ENCODE measurements at places on chromosomes 7 and 10.

DNA sequence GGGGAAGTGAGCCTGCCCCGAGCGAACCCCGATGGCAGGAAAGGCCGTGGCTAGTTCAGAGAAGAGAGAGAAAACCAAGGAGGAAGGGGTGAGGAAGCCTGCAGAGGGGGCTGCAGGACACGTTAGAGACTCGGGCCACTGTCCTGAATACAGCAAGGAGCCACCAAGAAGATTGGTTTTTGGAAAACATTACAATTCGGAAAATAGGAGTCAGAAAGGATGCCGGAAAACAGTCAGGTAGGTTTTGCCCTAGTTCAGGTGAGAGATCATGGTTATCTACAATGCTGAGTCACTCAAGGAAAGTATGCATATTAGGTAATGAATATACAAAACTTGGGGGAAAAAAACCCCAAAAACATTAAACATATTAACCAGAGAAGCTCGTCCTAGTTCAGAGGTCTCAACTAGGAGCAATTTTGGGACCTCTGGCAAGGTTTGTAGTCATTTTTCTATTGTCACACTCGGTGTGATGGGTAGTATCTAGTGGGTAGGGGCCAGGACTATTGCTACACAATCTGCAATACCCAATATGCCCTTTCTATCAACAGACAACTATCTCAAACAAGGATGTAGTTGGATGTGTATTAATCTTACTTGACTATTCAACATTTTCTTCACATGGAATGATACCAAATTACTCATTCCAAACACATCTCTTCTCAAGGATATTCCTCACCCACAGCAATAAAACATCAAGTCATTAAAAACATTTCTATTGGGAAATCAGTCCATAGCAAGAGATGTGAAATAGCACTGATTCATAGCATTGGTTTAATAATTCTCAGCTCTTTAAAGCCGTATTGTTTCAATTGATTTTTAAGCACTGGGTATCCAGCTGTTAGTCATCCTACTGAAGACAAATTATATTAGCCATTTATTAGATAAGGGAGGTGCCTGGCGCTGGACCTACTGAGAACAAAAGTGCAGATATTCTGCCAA is 74.4 kb upstream of the RSU1 start:
- peak; percentile 54 for DNase-seq

DNA sequence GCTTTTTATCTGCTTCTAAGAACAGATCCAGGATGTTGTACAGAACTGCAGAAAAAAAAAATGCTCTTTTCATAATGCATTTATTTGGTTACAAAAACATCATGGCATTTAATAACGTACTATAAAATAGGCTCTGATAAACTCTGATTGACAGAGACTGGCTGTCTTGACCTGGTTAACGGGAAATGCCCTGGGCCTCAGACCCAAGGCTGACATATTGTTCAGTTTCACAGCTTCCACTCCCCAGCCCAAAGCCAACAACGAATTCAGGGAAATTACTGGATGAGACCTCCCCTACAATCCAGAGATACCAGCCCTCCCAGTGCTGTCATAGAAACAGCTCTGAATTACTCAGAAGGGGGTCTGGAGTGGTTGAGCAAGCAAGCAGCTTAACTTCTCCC is 260.1 kb downstream of the CREB5 start:
- DNase-seq = no peak

DNA sequence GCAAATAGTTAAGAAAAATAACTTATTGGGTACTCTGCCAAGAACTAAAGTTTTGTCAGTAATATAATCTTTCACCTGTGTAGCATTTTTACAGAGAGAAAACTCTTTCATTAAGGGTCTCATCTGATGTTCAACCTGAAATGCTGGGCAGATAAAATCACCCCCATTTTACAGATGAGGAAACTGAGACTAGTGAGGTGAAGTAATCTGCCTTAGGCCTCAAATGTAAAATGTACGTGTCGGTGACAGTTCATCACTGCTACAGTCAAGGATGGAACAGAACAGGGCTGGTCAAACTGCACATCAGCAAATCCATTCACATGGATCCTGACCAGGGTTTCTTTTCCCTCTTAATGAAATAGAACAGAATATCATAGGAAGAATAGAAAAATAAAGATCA is 121.8 kb downstream of the RAPGEF5 start:
- DNase-seq = no peak

- no peak for DNase-seq
Observed at GRCh38 chr7:56009695-56010094, 41.5 kb downstream of the PSPH start.

- DNase-seq = no peak
Observed at GRCh38 chr10:24643679-24644209, 79.9 kb downstream of the ARHGAP21 start.

- DNase-seq = no peak
Observed at GRCh38 chr10:117501460-117502035, 41.0 kb upstream of the EMX2 start.

DNA sequence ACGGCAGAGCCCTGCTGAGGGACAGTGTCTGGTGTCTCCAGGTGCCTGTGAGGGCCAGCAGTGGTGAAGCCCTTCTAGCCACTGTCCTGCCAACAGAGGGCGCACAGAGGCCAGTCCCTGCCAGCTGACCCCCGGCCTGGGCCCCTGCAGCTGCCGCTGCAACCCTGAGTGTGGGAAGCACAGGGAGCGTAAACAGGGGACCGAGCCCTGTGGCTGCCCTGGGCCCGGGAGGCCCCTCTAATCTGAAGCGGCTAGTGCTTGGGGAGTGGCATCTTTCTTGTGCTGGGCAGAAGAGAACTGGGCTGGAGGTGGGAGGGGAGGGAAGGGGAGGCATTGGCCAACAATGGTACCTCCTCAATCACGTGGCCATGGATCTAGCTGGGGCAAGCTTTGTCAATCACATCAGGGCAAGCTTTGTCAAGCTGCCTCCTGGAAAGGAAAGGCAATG is 34.6 kb downstream of the TRIM8 start:
- peak; percentile 37 for DNase-seq

DNA sequence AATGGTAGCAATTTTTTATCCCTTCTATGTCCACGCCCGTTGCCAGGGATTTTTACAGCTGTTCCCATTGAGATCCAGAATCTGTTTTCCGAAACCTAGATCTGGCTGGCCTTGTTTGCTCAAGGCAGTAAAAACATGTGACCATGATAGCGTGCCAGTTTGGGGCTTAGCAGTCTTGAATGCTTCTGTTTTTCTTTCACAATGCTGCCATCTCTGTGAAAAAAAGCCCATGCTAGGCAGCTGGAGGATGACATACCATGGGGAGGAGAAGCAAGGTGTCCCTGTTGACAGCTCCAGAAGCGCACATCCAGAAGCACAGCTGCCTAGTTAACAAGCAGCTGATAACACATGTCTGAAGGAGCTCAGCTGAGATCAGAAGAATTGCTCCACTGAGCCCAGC is 2.2 kb upstream of the ZNF92 start:
- no peak for DNase-seq

DNA sequence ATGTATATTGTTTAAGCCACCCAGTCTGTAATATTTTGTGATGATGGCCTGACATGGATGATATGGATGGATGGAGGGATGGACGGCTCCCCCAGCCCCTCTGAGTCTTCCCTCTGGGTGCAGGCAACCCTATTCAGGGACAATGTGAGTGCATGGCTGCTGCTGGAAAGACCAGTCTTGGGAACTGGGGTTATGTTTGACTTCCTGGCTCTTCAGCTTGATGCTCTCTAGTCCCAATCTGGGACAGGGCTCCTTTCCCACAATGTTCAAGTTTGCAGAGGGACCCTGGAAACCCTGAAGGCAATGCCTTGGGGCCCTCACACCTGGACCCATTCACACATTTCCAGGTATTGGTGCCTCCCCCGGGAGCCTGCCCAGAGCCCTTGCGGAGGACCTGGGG is 52.3 kb upstream of the RET start:
- no peak for DNase-seq

GRCh38 chr7:54292171-54292925 is 249.8 kb upstream of the VSTM2A start:
- DNase-seq = no peak

DNA sequence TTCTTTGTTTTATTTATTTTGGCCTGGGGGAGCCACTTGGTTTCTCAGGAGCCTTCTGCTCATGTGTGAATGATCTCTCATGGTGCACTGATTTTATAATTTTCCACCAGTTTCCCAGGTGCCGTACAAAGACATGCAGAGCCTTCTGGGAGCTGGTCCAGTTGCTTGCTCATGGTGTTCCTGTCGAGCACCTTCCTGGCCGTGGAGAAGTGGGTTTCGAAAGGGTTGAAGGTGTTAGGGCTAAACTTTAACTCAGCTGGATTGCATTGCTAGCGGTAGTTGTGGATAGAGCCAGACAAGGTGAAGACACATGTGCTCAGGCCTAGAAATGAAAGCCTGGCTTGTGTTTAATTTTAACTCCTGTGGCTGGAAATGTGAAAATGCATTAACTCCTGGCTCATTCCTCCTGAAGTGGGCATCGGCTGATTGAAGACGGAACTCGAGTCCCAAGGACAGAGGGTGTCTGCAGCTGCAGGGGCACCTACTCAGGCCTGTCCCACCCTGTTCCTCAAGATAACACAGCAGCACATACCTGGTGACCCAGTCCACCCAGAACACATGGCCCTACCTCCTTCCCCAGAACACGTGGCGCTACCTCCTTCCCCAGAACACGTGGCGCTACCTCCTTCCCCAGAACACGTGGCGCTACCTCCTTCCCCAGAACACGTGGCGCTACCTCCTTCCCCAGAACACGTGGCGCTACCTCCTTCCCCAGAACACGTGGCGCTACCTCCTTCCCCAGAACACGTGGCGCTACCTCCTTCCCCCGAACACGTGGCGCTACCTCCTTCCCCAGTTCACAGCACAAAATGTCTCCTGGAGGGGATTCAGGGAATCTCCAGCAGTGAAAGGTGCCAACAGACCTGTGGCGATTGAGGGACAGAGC is 133.2 kb downstream of the WDR37 start:
- DNase-seq = no peak

DNA sequence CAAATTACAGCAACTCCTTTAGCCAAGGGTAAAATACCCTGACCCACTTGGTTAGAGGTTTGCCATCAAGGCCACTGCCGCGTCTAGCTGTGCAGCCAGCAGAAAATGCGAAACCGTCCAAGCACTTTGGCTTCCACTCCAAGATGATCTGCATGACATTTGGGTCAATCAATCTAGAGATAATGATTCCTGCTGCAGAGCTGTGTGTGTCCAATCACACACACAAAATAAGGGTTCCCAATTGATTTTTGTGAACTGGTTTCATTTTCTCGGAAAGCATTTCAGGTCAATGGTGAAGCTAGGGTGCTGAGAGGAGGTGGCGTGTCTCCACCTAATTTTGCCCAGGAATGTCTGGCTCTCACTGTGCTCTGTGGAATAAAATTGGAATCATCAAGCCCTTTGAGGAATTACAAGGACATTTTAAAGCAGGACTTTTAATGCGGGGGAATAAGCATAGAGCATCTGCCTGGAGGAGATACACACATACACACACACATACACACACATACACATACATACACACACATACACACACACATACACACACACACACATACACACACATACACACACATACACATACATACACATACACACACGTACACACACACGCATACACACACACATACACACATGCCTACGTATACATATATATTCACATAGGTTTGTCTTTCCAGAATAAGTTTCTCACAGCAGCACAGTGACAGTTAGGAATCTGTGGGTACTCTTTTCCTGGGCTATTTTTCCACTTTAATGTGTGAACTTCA is 59.5 kb downstream of the ACADSB start:
- DNase-seq = no peak

GRCh38 chr10:110067960-110068770 is 60.4 kb downstream of the ADD3 start:
- peak; percentile 60 for DNase-seq

- DNase-seq = peak; percentile 20
Observed at GRCh38 chr10:78852466-78853240, 216.1 kb upstream of the ZMIZ1 start.

DNA sequence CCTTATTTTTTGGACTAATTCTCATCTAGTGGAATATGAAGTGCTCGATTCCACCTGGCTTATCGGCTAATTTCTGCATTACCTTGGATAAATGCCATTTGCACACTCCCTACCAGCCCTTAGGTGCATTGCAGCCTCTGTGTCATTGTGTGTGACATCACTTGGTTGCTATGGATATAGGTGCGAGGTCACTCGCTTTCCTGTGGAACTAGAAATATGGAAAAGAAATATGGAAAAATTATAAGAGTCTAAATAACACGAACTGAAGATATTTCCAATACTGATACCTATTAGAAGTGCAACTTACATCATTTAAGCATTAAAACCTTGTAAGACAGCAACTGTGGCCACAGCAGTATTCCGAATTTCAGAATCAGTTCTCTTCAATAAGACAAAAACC is 2.0 kb downstream of the YWHAG start:
- DNase-seq = no peak

- no peak for DNase-seq
Observed at GRCh38 chr10:132076578-132077081, 10.9 kb downstream of the JAKMIP3 start.

GRCh38 chr7:73809467-73809951 is 21.3 kb upstream of the CLDN4 start:
- no peak for DNase-seq

GRCh38 chr7:139538881-139539635 is 15.6 kb downstream of the CLEC2L start:
- no peak for DNase-seq

Measured in CD4-positive, alpha-beta T cell treated with Interleukin-6 for 4 hours (primary cell).